ENCODE measurements at places on chromosomes 12 and 14. TPM values are rescaled to one million over a fixed set of nuclear protein-coding genes. Genes with fewer than 3 reads are reported as not detected.

Gene RNASE7
- total RNA-seq = 0.07 TPM

Gene RNF212B
- not detected for total RNA-seq

Gene PKP2
- total RNA-seq = 7.9 TPM

Gene PLCZ1
- total RNA-seq = not detected

Gene PTPRR
- 0.33 TPM for total RNA-seq

Gene RPS6KA5
- total RNA-seq = 3.4 TPM

Gene TAS2R20
- 0.07 TPM for total RNA-seq

Gene RBM23
- total RNA-seq = 58.8 TPM

Gene TCL1B
- total RNA-seq = not detected

Gene RPS6KL1
- 0.44 TPM for total RNA-seq

Gene DDX51
- 26.5 TPM for total RNA-seq

Gene KRT5
- 0.53 TPM for total RNA-seq

Gene PTPRB
- 0.69 TPM for total RNA-seq

Gene BICD1
- 12.1 TPM for total RNA-seq

Gene KRT82
- total RNA-seq = not detected

Gene SLC24A4
- 0.15 TPM for total RNA-seq

Gene BAZ1A
- total RNA-seq = 21.4 TPM
